SHP77 treated with DMSO at 0.1 percent for 48 hours (cell line): ENCODE measurements at places on chromosomes 13 and 19.

- no peak for DNase-seq
These were observed 29.4 kb downstream of the RFXAP start for GRCh38 chr13:36848199-36848982.

DNA sequence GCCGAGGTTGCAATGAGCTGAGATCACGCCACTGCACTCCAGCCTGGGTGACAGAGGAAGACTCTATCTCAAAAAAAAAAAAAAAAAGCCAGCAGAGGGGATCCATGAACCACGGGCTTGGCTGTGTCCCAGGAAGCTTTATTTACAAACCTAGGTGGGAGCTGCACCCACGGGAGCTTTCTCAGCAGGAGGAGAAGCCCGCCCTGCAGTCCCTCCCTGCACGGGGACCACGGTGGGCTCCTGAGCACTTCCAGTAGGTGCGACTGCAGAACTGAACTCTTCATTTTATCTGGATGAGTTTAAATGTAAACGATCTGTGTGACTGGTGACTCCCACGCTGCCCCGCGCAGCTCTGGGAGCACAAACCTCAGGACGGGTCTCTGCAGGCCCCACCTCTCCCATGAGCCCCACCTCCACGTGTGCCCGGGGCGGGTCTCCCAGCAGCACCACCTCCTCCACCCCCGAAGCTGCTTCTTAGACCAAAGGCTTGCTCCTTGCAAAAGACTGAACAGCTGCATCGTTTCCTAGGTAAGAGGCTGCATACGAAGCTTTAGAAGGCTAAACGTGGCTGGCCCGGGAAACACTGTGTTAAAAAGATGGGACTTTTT, 66.4 kb downstream of the SPACA7 start:
- DNase-seq = no peak

GRCh38 chr13:27170221-27170515, 1.4 kb downstream of the USP12 start:
- DNase-seq = no peak

DNA sequence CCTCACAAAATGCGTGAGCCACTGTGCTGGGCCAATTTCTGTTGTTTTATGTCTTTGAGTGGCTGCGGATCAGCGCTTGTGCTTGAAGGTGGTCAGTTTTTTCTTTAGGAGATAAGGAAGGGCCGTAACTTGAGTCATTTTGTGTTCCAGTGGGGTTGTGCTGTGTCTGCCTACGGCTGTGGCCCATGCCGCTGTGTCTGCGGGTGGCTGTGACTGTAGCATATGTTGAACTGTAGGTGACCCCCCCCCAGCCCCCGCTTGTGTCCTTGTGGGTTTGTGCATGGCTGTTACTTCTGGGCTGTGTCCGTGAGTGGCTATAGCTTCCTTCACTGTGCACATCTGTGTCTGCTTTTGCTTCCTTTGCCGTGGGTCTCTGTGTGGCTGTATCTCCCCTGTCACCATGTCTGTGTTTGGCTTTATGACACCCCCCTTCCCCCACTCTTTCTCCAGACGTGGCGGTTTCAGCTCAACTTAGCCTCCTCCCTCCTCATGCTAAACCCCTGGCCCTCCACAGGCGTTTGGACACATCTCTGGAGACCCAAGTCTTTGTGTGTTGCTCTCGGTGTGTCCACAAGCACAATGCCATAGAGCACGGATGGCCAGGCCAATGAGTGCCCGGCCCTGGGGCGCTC, 675 bp downstream of the PPP1R14A start:
- DNase-seq = no peak

DNA sequence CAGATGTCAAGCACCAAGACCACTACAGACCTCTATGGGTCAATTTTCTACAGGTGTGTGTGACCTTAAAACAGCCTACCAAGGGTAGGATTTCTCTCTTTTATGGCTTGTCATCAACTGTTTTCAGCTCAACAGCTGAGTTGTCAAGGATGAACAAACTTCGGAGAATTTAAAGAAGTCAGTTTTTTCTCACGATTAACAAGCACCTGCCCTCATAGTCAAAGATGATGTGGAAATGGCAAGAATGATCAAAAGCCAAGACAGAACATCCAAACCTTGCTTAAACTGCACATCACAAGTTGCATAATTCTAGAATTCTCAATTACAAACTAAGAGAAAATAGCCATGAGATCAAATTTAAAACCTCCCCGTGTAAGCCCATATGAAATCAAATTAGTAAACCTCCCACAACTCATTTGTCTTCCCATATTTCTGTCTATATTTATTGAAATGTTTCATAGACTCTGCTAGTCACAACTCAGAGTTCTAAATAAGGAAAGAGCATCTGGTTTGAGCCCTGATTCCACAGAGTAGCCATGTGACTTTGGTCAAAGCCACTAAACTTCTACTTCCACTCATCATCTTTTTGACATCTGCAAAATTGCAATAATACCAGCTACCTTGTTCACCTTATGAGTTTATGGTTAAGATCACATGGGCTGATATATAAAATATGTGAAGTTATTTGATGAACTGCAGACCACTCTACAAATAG, 521.5 kb upstream of the HTR2A start:
- no peak for DNase-seq

- no peak for DNase-seq
These were observed 479.4 kb downstream of the IRS2 start for GRCh38 chr13:109307027-109307426.

GRCh38 chr13:113400621-113401451, 36.9 kb upstream of the GRTP1 start:
- DNase-seq = peak; percentile 59

DNA sequence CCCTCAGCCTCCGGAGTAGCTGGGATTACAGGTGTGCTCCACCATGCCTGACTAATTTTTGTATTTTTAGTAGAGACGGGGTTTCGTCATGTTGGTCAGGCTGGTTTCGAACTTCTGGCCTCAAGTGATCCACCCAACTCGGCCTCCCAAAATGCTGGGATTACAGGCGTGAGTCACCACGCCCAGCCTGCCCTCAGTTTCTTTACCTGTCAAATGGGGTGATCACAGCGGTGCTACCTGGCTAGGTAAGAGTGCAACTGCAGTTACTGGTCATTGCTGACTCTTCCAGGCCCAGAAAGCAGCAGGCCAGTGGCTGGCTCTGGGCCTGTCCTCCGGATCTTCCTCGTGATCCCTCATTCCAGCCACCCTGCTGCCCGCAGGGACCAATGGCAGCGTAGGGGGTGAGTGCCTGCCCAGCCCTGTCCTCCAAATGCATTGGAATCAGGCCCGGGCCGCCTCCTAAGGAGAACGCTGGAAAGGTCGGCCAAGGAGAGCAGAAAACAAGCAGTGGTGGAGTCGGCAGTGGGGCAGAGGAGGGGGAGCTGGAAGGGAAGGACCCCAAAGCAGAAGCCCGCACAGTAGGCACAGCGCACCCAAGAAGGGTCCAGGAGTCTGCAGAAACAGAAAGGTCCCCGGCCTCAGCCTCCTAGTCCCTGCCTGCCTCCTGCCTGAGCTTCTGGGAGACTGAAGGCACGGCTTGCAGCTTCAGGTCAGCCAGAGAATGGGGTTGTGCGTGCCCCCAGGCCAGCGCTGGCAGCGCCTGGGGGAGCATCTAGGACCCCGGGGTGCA, 1.8 kb upstream of the SLC27A1 start:
- DNase-seq = no peak

- no peak for DNase-seq
These were observed 92.0 kb downstream of the HS6ST3 start for GRCh38 chr13:96181911-96182310.

- DNase-seq = no peak
These were observed 57.5 kb downstream of the ZNF726 start for GRCh38 chr19:23972161-23972560.

GRCh38 chr19:41936416-41936850, 8.2 kb upstream of the ERFL start:
- no peak for DNase-seq

DNA sequence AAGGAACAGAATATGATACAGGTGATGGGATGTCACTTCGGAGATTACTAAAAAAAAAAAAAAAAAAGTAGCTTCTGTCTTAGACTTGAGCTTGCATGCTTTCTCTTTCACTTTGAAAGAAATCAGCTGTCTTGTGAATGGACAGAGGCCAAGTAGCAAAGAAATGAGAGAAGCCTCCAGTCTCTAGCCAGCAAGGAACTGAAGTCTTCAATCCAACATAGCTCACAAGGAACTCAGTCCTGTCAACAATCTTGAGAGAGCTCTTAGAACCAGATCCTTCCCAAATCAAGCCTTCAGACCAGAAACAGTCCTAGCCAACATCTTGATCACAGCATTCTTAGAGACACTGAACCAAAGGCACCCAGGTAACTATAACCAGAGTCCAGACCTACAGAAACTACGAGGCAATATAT, 7.7 kb downstream of the N4BP2L2 start:
- DNase-seq = no peak

- no peak for DNase-seq
These were observed 45.4 kb downstream of the FAM124A start for GRCh38 chr13:51267622-51268021.

DNA sequence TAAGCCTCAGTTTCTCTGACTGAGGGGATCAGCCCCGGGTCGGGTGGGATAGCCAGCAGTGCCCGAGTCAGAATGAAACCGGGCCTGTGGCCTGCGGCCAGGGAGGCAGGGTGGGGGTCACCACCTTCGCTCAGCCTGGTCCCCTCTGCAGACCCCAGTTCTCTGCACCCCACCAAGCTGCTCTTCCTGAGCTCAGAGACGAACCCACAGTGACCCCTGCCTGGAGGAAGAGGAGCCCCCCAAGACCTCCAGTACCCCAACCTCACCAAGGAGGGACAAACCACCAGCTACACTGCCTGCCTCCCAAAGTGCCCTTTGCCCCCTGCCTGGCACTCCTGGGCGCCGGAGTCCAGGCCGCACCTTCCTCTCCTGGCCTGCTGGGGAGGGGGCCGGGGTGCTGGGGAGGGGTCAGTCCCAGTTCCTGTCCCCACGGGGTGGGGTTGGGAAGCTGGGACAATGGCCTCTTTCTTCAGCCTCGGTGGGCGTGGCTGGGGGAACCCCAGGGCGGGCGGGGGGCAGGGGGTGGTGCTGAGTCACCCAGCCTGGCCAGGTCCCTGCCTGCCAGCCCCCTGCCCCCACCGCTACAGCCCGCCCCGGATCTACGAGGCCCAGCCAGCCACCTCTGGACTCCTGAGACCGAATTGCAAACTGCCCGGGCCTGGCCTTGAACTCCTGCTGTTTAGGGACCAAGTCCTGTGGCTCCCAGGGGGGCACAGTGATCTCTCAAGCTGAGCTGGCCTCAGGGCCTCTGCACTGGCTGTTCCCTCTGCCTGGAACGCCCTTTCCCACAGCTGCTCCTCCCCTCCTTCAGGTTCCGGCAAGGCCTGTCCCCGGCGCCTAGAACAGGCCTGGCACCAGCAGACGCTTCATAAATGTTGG, 14.3 kb downstream of the ZBTB7A start:
- DNase-seq = no peak

DNA sequence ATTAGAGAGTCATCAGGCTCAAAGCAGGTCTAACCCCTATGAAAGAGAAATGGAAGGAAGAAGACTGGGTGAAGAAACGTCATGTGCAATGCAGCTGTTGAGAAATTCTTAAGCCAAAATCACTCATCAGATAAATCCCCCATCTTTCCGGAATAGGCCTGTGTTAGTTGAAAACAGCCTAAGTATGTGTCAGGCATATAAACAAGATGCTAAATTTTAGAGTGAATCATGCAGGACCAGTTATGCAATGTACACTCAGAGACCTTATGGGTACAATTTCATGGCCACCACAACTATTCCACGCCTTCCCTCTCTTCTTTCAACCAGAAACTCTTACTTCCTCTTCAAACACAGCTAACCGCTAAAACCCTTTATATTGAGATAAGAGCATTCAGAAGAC, 717.7 kb upstream of the ATXN8OS start:
- no peak for DNase-seq

GRCh38 chr13:97289514-97290298, 67.6 kb downstream of the MBNL2 start:
- no peak for DNase-seq

DNA sequence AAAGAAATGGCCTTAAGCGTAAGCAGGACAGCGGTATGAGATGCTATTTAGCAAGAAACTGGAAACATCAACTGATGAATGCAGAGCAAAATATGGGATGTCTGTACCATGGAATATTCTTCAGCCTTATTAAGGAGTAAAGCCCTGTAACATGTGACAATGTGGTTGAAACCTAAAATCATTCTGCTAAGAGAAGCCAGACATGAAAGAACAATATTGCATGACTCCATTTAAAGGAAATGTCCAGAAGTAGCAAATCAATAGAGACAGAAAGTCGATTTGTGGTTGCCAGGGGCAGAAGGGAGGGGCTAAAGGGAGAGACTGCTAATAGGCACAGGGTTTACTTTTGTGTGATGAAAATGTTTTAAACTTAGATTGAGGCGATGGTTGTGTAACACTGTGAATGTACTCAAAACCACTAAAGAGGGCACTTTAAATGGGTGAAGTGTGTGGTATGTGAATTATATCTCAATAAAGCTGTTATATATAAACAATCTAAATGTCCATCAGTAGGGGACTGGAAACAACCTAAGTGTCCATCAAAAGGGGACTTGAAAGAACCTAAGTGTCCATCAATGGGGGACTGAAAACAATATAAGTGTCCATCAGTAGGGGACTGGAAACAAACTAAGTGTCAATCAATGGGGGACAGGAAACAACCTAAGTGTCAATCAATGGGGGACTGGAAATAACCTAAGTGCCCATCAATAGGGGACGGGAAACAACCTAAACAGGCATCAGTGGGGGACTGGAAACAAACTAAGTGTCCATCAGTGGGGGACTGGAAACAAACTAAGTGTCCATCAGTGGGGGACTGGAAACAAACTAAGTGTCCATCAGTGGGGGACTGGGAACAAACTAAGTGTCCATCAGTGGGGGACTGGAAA, 45.4 kb downstream of the CCL25 start:
- no peak for DNase-seq

- no peak for DNase-seq
These were observed 6.9 kb upstream of the CBY2 start for GRCh38 chr13:45695198-45695730.

DNA sequence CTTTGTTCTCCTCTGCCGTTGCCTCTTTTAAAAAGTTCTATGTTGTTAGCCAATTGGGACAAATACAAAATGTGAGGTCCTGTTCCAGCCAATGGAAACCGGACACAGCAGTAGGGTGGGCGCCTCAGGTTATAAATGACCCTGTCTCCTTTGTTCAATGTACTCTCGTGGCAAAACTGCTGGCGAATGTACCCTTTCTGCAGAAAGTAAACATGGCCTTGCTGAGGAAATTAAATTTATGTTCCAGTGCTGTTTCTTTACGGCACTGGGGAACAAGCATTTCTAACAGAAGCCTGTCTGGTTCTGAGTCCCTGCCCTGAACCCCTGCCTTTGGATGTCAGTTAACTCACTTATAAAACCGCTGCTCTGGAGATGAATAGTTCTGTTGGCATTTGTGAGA, 140.7 kb downstream of the PCCA start:
- DNase-seq = no peak

DNA sequence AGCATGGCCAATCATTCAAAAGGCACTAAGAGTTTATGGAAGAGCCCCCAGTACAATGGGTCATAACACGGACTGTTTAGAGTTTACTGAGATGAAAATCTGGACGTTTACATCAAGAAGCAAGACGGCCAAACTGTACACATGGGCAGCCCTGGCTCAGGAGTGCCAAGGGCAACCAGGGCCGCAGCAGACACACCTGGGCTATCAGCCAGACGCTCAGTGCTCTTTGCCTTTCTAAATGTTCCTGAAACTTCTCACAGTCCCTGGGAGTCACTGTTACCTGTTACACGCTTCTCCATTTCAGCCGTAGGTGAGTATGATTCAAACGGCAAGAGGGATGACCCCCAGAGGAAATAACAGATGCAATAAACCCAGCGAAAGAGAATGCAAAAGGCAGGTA, 64.5 kb downstream of the ABCC4 start:
- DNase-seq = no peak
